ENCODE measurements at places on chromosomes 3 and 15.

- DNase-seq = peak; percentile 53
Measured at GRCh38 chr3:138914870-138915502, 32.0 kb downstream of the FOXL2 start.

DNA sequence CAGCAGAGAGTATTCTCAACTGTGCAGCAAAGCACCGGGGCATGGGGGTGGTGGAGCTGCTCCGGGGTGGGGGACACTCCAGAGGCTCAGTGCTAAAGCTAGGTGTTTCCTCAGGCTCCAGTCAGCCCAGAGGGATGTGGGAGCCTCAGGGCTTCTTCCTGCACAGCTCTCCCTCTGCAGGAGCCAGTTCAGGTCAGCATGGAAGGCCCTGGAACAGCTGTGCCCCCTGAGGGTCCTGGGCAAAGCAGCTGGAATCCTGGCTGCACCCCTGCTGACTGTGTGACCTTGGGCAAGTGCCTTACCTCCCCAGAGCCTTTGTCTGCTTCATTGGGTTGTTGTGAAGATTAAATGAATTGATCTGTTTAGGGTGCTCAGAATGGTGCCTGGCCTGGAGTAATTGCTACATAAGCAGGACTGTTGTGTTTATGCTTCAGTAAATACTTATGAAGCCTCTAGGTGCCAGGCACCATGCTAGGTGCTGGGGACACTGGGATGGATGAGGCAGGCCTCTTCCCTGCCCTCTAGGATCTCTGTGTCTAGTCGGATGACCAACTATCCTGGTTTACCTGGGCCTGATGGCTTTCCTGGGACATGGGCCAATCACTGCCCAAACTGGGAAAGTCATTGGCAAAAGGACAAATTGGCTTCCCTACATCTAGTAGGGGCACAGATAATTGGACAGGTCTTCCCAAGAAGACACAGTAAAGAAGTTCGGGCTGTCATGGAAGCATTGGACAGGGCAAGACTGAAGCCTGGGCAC lies 64.2 kb upstream of the LCTL start:
- no peak for DNase-seq

GRCh38 chr3:129864519-129864918 lies 29.0 kb downstream of the TMCC1 start:
- DNase-seq = no peak

- no peak for DNase-seq
Measured at GRCh38 chr15:28967066-28967465, 81.3 kb downstream of the APBA2 start.

DNA sequence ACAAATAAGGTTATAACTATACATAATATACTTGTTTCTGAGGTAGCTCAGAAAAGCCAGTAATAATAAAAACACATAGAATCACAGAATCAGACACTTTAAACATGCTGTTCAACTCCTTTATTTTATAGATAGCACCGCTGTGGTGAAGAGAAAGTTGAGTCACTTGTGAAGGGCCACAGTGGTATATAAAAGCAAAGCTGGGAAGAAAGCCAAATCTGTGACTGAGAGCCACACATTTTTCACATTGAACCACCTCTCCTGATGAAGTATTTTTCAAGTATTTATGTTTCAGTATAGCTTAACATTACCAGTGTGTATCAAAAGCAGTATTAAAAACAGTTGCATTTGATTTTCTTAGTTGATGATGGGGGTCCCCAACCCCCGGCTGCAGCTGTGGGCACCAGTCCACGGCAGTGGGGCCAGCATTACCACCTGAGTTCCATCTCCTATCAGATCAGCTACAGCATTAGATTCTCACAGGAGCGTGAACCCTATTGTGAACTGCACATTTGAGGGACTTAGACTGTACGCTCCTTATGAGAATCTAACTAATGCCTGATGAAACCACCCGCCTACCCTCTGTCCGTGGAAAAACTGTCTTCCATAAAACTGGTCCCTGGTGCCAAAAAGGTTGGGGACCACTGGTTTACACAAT lies 46.2 kb downstream of the TBL1XR1 start:
- DNase-seq = peak; percentile 38

GRCh38 chr3:134260987-134261386 lies 10.3 kb upstream of the RYK start:
- no peak for DNase-seq

GRCh38 chr15:42800731-42801474 lies 64.0 kb upstream of the CDAN1 start:
- DNase-seq = no peak

DNA sequence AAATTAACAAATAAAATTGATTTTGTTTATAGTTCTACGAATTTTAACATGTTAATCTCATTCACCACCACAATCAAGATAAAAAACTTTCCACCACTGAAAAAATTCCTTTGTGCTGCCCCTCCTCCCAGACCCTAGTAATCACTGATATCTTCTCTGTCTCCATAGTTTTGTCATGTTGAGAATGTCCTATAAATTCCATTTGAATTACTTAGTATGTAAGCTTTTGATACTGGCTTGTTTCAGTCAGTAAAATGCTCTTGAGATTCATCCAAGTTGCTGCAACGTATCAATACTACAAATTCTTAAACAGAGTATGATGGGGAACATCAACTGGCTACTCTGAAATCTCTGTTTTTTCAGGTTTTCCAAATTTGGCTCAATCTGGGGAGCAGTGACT lies 129.6 kb downstream of the CTNNB1 start:
- DNase-seq = no peak

DNA sequence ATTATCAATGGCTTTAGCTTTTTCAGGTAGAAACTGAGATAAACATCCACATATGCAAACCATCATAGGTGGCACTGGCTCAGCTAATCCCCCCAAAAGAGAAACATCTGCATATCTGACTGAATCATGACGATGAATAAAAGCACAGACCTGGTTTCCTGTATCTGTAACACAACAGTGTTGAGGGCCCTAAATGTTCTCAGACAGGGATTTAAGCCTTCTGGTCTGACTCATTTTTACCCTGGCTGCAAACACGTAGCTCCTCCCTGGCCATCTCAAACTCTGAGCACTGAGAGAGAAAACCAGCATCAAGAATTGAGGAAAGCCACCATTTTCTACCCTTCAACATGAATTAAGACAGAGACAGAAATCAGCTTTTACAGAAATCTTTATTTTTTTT lies 35.2 kb downstream of the GLB1 start:
- DNase-seq = no peak

DNA sequence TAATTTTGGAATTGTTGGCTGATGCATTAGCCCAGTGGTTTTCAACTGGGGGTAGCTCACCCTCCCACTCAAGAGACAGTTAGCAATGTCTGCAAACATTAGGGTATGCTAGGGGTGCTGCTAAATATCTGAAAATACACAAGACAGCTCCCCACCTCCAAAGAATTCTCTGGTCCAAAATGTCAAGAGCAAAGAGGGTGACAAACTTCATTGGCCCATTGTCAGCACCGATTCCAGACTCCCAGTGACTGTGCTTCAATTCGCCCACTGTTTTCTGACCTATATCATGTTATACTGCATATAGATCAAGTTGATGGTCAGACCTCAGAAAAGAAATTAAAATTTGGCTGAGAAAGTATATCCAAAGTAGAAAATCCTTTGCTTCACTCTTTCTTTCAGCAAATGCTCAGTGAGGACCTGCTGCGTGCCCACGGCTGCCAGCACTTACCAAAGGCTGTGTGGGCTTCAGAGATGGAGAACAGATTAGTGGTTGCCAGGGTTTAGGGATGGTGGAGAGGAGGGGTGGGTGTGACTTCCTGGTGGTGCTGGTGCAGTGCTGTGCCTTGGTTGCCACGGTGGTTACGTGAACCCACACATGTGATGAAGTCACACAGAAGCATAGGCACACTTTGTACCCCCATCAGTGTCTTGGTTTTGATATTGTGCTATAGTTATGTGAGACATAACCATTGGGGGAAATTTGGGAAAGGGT lies 204.0 kb downstream of the PLCL2 start:
- DNase-seq = no peak

GRCh38 chr15:87902772-87903426 lies 353.6 kb downstream of the NTRK3 start:
- DNase-seq = no peak

DNA sequence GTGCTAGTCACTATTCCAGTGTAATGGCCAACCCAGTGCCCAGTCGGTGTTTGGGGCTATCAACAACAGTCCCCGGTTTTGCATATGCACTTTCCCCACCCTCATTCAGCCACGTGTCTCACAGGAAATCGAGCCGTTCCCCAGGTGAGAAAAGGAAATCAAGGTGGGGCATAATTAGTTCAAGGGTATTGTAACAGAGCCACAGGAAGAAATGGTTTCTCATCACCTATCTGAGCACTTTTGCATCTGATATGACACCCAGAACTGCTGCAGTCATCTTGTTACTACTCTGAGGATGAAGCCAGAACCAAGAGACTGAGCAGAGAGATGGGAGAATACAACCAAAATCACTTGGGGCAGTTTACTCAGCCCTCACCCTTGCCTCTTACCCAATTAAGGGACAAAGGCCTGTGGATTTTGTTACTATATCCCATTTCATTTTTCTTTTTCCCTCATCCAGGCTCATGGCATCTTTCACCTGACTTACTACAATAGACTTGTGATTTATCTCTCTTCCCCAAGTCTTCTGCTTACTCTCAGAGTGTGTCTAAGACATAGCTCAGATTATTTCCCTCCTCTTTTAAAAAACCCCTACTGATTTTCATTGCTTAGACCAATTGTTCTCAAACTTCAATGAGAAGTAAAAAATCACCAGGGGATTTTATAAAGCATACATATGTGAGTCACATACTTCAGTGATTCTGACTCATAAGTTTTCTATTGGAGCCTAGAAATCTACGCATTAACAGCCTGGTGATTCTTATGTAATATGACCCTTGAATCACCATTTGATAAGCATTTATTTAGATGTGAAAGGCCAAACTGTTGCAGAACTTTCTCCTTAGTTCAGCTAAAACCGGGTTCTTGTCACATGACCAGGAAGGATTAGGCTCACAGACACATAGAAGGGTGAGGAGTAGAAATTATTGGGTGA lies 40.5 kb downstream of the TRAT1 start:
- no peak for DNase-seq

DNA sequence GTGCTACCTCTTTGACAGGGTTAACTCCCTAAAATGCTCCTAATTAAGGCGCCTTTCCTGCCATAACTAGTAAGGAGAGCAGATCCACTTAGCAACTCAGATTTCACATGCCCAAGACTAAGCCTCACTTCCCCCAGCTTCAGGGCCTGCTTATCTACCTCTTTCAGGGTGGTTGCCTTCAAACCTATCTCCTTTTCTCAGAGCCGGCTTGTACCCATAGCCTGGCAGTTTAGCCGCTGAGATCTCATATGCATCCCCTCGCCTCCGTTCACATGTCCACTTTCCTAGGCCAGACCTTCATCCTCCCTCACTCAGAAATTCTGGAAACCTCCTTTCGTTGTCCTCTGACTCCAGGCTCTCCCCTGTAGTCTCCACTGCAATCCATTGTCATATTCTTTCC lies 1.0 kb upstream of the FSTL1 start:
- no peak for DNase-seq

GRCh38 chr3:99662838-99663570 lies 24.6 kb downstream of the COL8A1 start:
- no peak for DNase-seq

- peak; percentile 48 for DNase-seq
Measured at GRCh38 chr3:64223791-64224745, 1.2 kb downstream of the PRICKLE2 start.

- no peak for DNase-seq
Measured at GRCh38 chr15:39174332-39174731, 406.5 kb upstream of the THBS1 start.

- DNase-seq = peak; percentile 34
Measured at GRCh38 chr15:93035953-93036810, 52.8 kb downstream of the RGMA start.

DNA sequence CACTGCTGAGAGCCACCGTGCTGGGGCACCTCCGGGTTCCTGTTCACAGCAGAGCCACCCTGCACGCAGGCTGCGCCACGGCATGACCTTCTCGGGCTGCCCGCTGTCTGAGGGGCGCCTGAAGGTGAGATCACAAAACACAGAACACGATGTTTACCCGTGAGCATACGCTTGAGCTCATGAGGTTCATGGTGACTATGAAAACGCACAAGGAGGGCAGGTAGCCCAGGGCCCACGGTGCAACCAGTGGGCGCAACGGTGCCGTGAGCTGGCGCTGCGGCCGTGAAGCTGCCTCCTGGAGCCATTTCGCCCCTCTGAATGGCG lies 36.1 kb downstream of the KLHL25 start:
- DNase-seq = no peak

- no peak for DNase-seq
Measured at GRCh38 chr15:66249605-66250174, 3.9 kb downstream of the MEGF11 start.

DNA sequence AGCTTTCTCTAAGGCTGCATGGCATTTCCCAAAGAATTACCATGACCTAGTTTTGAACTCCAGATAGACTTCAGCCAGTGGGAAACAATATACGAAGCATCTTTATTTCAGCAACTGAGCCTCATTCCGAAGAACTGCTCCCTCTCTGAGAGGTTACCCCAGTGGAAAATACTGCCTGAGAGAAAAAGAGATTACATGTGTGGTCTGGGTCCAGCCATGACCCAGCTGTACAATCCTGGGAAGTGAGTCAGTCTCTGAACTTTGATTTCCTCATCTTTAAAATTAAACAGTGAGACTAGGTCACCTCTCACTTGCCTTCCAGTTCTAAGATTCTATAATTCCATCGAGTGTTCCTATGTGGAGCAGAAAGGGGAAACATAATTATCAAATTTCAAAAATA lies 42.4 kb downstream of the TNIK start:
- peak; percentile 40 for DNase-seq

DNA sequence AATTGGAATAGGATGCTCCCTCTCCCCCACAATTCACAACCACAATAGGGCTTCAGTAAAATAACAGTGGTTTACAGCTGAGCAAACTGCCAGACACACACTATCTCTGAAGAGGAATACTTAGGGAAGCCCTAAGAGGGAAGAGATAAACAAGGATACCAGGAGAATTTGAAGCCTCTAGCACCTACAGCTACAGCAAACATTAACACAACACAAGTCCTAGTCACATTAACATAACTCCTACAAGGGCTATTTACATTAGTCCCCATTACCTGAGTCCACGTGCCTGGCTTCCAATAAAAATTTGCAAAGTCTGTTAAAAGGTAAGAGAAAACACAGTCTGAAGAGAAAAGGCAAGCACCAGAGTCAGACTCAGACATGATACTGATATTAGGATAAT lies 346.9 kb upstream of the CDIN1 start:
- DNase-seq = no peak

GRCh38 chr3:120062474-120062873 lies 31.8 kb downstream of the GSK3B start:
- DNase-seq = no peak

- DNase-seq = no peak
Measured at GRCh38 chr3:44848634-44849033, 13.1 kb upstream of the TMEM42 start.

- no peak for DNase-seq
Measured at GRCh38 chr3:112973325-112974177, 1.4 kb downstream of the CD200R1 start.

DNA sequence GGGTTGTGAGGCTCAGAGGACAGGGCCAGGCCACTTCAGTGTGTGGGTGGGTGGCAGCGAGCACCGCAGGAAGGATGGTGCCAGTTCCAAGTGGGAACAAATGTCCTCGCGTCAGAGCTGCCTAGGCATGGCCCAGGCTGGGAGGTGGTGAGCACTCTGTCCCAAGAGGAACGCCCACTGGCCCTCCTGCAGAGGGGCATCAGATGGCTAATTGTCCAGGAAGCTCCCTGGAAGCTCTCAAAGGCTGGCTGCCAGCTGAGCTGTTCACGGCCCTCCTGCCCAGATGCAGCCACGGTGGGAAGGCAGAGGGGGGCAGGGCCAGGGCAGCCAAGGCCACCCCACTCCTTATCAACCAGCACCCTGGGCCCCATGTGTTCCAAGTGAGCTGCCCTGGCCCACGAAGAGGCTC lies 55.2 kb downstream of the IQSEC1 start:
- peak; percentile 46 for DNase-seq

GRCh38 chr3:102018551-102018950 lies 169.2 kb downstream of the NFKBIZ start:
- no peak for DNase-seq

Measured in fibroblast of gingiva (primary cell).